ENCODE measurements at places on chromosomes 7 and 10.
A peak's percentile ranks its signal among the peaks of the same experiment; 100 is the strongest.

- H3K27me3 ChIP-seq, result no peaks in the 10 kb centered on the region
- no peak overlapping the region for H3K27ac ChIP-seq
- no peak for DNase-seq
These were observed 27.8 kb downstream of the ZNF33A start for GRCh38 chr10:38038107-38038931.

- no peak overlapping the region for H3K4me3 ChIP-seq
- no peaks in the 10 kb centered on the region for H3K4me1 ChIP-seq
- DNase-seq, result no peak
- no peaks in the 10 kb centered on the region for H3K27me3 ChIP-seq
- H3K27ac ChIP-seq, result no peak overlapping the region
These were observed 17.5 kb upstream of the TECTB start for GRCh38 chr10:112265745-112266144.

DNA sequence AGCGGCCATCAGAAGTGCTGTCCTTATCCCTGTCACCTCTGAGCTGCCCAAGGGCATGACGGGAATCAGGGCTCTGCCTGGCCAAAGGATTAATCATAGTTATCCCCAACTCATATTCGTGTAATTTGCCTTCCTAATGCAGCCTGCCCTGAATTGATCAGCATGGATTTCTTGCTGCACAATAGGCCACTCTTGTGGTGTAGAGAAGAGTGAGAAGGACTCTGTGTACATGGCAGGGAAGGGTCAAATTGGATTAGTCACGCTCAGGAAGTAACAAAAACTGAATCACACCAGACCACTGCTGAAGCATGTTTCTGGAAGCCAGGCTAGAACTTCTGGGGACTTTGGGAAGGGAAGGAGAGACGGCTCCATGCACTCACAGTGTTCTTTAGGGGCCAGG lies 227.0 kb downstream of the BUB3 start:
- H3K4me1 ChIP-seq, result peaks cover 15% of the 10 kb centered on the region
- DNase-seq, result no peak
- H3K27me3 ChIP-seq, result no peaks in the 10 kb centered on the region
- no peak overlapping the region for H3K27ac ChIP-seq
- H3K4me3 ChIP-seq, result no peak overlapping the region

- peaks cover 25% of the 10 kb centered on the region for H3K4me1 ChIP-seq
- no peaks in the 10 kb centered on the region for H3K36me3 ChIP-seq
- H3K27ac ChIP-seq, result no peak overlapping the region
- H3K27me3 ChIP-seq, result 0 out of 2 replicates have a peak, but pooled peaks cover 3% of the 10 kb centered on the region
- no peak overlapping the region for H3K4me3 ChIP-seq
- DNase-seq, result no peak
These were observed 247.3 kb downstream of the SKAP2 start for GRCh38 chr7:26617066-26617465.

DNA sequence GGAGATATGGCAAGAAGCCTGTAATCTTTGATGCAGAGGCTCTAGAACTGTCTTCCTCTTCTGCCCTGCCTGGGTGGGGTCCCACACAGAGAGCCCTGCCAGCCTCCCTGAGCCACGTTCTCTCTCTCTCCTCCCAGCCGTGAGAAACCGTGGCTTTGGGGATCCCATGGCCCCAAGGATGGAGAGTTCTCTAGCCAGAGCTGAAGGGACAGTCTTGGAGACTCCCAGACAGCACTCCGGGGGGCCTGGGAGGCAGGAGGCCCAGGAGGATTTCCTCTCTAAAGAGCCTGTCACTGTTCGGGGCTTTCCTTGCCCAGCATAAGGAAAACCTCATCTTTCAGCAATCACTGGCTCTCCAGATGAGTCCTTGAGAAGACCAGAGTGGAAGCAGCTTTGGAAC lies 227.1 kb downstream of the ARHGAP12 start:
- H3K27me3 ChIP-seq, result peaks cover 8% of the 10 kb centered on the region
- DNase-seq, result no peak
- peaks cover 25% of the 10 kb centered on the region for H3K4me1 ChIP-seq
- H3K27ac ChIP-seq, result no peak overlapping the region
- peaks cover 38% of the 10 kb centered on the region for H3K36me3 ChIP-seq

- H3K4me1 ChIP-seq, result peaks cover 29% of the 10 kb centered on the region
- H3K36me3 ChIP-seq, result no peaks in the 10 kb centered on the region
- H3K27ac ChIP-seq, result no peak overlapping the region
- DNase-seq, result peak; percentile 50
- no peaks in the 10 kb centered on the region for H3K27me3 ChIP-seq
- no peak overlapping the region for H3K4me3 ChIP-seq
These were observed 37.3 kb downstream of the INPP5A start for GRCh38 chr10:132574783-132575319.

GRCh38 chr10:102254426-102254825 lies 9.1 kb downstream of the GBF1 start:
- H3K27me3 ChIP-seq, result no peaks in the 10 kb centered on the region
- no peaks in the 10 kb centered on the region for H3K4me1 ChIP-seq
- no peak overlapping the region for H3K4me3 ChIP-seq

DNA sequence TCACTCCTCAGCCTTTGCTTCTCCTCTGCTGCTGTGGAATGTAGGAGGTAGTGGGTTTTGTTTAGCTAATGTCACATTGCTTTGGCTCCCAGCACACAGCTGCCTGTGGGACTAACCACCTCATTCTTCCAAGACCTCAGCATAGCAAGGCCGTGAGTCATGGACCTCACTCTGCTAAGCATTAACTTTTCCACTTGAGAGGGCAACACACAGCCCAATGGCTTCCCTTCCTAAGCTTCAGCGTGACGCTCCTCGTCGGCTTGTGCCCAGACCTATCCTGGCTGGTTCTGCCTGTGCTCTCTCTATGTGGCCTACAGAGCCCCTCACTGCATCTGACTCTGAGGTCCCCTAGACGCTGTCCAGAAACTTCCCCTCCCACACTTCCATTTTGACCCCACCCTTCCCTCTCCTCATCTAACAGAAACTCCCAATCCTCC lies 23.3 kb downstream of the MYOF start:
- DNase-seq, result no peak
- no peak overlapping the region for H3K27ac ChIP-seq
- peaks cover 12% of the 10 kb centered on the region for H3K4me1 ChIP-seq
- H3K27me3 ChIP-seq, result no peaks in the 10 kb centered on the region
- no peak overlapping the region for H3K4me3 ChIP-seq
- no peaks in the 10 kb centered on the region for H3K36me3 ChIP-seq

- peaks cover 10% of the 10 kb centered on the region for H3K36me3 ChIP-seq
- H3K27me3 ChIP-seq, result peaks cover 15% of the 10 kb centered on the region
- DNase-seq, result no peak
- peaks cover 41% of the 10 kb centered on the region for H3K4me1 ChIP-seq
- no peak overlapping the region for H3K27ac ChIP-seq
These were observed 4.7 kb downstream of the AGAP3 start for GRCh38 chr7:151091003-151091402.

DNA sequence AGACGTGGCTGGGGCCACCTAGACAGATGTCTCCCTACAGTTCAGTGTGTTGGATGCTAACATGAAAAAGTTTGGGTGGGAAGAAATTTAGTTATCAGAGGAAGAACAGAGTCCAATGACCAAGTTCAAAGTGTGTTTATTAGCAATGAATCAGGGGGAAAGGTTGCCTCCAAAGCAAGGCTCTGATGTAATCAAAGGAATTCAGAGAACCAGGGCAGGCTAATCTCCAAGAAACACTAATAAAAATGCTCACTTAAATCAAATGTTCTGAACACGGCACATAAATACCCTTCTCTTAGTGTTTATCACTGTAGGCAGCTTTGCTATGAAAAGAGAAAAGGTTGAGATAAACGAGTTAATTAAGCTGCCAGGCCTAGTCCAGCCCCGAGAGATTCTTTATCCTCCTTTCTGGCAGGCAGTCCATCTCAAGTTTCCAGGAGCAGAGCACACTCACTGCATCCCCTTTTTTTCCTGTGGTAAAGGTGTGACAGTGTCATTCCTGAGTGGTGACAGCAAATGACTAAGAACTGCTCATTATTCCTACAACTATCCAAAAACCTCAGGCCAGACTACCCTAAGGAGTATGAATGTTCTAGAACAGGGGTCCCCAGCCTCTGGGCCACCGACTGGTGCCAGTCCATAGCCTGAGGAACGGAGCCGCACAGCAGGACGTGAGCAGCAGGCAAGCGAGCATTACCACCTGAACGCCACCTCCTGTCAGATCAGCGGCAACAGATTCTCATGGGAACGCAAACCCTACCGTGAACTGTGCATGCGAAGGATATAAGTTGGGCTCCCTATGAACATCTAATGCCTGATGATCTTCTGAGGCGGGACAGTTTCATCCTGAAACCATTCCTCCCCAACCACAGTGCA lies 66.9 kb upstream of the FHIP2A start:
- H3K27me3 ChIP-seq, result no peaks in the 10 kb centered on the region
- H3K4me1 ChIP-seq, result no peaks in the 10 kb centered on the region
- H3K36me3 ChIP-seq, result no peaks in the 10 kb centered on the region
- H3K4me3 ChIP-seq, result no peak overlapping the region
- no peak for DNase-seq

DNA sequence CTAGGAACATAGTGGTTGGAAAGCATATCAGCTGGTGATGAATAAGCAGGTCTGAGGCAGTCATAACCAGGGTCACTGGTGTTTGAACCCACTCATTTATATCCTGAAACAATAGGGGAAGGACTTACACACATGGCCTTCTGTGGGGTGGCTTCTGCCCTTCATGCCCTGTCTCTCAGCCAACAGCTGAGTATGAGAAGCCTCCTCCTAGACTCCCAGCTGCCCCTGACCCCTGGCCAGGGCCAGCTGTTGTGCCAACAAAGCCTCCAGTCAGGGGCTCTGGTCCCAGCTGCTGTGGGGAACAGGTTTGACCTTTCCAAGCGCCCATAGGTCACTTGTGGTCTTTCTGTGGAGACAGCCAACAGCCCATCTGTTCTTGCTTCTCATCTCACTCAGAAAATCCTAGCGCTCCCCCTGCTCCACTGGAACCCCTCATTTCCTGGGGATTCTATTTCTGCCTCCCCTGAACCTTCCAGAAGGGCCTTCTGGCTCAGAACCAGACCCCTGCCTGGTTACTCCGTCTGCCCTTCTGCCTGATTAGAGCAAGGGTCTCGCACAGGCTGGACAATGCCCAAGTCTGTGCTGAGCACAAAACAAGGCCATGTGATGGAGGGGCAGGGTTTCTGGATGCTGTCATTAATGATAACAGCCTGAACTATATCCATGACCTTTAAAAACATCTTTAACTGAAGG lies 9.7 kb upstream of the PURB start:
- no peak for DNase-seq
- H3K27ac ChIP-seq, result no peak overlapping the region
- H3K4me1 ChIP-seq, result no peaks in the 10 kb centered on the region
- H3K4me3 ChIP-seq, result no peak overlapping the region

DNA sequence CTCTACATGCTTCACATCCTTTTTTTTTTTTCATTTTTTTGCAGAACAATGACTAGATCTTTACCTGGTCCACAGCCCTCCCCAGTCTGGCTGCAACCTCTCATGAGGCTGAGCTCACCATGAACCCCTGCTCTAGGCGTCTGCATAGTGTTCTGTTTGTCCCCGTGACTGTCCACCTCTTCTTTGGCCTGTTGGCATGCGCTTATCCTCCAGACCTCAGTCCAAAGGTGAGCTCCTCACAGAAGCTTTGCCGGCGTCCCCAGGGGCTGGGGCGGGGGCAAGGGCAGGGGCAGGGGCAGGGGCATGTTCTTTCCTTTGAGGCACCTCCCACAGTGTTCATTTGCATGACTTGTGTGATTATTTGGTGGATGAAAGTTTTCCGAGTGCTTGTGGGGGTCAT lies 218.4 kb upstream of the ZNF32 start:
- H3K27me3 ChIP-seq, result no peaks in the 10 kb centered on the region
- 0 out of 2 replicates have a peak, but pooled peaks cover 3% of the 10 kb centered on the region for H3K4me1 ChIP-seq
- H3K4me3 ChIP-seq, result no peak overlapping the region
- H3K36me3 ChIP-seq, result no peaks in the 10 kb centered on the region
- H3K27ac ChIP-seq, result no peak overlapping the region

- DNase-seq, result no peak
- H3K27ac ChIP-seq, result no peak overlapping the region
- no peak overlapping the region for H3K4me3 ChIP-seq
- H3K4me1 ChIP-seq, result peaks cover 12% of the 10 kb centered on the region
- H3K27me3 ChIP-seq, result no peaks in the 10 kb centered on the region
- H3K36me3 ChIP-seq, result no peaks in the 10 kb centered on the region
These were observed 7.9 kb downstream of the GALNTL5 start for GRCh38 chr7:151963895-151964870.
